ENCODE measurements at places on chromosomes 13 and 19.

DNA sequence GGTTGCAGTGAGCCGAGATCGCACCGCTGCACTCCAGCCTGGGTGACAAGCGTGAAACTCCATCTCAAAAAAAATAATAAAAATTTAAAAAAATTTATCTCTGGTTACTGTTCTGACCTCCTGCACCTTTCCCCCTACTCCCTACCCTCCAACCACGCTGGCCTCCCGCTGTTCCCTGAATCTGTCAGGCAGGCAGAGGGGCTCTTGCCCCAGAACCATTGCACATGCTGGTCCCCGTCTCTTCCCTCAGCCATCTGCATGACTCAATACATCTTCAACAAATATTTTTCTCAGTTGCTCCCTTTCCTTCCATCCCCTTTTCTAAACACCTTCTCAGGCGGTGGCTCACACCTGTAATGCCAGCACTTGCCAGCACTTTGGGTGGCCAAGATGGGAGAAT, 1.1 kb upstream of the FAM187B start:
- no peak for DNase-seq

DNA sequence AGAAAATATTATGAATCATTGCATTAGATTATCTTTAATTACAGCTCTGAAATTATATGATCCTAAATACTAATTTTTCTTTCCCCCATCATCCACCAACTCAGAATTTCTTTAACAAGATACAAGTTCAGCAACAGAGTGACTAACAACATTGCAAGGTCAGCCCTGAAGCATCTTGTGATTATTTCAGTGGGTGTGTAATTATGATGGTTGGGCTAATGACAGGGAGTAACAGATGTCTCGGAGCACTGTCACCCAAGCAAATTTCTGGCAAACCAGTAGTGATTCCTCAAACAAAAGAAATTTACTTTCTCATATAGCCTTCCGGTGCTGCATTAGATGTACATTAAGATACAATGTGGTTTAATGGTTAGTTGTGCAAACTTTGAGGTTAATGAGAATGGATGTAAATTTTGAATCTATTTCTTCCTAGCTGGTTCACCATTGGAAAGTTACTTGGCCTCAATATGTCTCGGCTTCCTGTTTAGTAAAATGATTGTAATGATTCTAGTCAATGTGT, 238.9 kb downstream of the ITGBL1 start:
- DNase-seq: no peak

GRCh38 chr13:110756219-110756631, 42.7 kb downstream of the ING1 start:
- DNase-seq: no peak

DNA sequence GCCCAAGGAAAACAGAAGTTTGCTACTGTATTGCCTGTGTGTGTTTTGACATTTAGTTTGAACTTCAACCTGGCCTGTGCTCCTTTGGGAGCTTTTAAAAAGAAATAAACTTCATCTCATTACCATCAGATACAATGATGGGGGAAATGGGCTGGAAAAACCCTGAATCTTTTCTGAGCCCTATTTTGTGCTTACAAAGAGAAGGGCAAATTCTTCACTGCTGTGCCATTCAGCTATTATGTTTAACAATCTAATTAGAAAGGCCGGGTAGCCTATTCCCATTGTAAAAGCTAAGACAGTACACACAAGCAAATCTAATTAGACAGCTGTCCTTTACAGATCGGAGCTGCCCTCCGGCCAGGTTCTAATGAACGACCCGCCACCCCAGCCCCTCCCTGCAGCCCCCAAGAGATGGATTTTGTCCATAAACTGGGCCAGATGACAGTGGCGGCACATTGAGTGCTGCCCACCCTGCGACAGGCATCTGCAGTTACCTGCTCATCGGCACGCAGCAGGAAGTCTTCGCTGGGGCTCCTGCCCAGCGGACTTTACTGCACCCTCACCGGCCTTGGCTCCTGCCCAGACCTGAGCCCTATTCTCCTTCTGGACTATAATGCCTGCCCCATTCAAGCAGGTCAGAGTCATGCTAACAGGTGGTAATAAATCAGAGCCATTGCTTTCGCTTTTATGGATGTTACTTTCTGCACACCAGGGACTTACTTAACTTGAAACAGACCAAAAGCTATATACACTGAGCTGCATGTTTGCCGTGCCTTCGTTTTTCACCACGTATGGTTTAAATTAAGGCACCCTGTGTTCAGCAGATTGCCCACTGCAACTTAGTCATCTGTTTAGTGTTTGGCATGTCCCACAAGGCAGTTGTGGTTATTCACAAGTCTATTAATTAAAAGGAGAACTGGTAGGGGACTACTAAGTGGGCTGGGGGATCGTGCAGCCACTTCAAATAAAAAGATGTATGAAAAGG, 549.6 kb downstream of the FGF9 start:
- no peak for DNase-seq

DNA sequence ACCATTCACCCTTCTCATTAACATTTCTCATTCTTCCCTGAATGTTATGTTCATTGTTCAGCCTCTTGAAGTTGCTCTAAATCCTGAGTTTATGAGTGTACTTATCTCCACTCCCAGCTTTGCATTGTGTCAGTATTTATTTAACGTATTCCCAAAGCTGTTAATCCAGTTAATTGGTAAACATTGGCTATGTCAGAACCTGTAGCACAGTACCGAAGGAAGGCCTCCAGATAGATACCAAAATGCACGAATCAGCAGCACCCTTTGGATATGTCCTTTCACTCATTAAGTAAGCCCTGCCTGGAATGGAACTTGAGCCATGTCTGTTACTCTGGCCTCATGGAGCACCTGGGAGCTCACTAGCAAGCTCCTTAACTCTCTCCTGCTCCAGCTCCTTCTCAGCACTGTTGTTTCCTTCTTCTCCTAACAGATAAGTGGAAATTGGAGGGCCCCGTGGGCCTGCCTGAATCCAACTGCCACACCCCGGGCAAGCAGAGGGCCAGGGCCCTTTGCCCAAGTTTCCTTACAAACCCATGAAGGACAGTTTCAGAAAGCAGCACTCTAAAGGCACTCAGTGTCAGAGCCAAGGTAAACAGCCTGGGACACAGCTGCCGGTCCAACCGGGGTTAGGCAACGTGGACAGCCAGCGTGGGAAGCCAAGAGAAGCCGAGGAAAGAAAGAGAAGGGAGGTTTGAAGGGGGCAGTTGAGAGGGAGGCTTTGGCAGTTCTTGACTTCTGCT, 155.0 kb upstream of the SERP2 start:
- no peak for DNase-seq

GRCh38 chr13:59527500-59527899, 636.2 kb downstream of the DIAPH3 start:
- no peak for DNase-seq

DNA sequence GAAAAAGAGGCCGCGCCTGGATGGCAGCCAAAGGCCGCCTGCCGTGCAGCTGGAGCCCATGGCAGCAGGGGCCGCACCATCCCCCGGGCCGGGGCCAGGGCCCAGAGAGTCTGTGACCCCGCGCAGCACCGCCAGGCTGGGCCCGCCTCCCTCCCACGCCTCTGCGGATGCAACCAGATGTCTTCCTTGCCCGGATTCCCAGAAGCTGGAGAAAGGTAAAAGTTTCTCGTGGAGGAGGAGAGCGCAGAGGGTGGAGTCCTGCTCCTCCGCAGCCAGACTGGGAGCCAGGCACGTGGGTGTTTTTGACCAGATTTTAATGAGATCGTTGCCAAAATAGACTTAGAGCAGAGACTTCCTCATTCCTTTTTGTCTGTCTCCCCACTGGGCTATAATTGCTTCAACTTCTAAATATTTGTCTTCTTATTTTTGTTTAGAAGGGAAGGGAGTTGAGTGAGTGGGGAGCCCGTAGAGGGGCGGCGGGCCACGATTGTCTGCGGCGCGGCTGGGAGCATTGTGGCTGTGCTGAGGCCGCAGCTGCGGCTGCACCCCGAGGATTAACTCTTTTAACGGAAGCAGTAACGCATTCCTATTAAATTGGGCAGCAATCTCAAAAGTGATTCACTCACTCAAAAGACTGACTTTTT, 22.8 kb upstream of the NDUFS7 start:
- DNase-seq: no peak

DNA sequence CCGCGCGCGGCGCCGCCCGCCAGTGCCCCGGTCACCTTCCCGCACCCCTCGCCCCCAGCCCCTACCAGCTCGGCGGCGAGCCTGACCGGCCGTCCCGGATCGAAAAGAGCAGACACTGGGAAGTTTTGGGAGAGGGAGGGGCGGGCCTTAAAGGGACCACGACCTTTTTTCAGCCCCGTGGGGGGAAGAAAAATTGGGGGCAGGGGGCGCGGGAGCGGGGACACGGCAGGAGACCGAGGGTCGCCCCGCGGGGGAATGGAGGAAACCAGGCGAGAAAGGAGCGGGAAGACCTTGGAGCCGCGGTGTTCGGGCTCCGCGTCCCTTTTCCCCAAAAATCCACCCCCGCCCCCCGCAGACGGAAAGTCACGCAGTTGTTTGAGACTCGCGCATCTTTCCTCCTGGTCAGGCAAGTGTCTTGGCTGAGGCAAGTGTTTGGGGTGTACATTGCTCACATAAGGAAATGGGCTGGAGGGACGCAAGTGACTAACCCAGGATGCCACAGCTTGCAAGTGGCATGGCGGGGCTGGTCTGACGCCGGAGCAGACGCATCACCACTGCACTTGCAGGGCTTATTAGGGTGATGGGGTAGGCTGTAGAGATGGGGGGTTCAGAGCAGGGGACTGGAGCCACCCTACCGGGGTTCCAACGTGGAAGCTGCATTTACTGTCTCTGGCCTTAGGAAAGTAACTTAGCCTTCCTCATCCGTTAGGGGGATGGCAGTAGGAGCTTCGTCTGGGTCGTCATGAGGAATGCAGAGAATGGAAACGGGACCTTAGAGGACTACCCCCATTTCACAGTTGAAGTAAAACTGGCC, 2.7 kb upstream of the HNRNPL start:
- peak; percentile 33 for DNase-seq

DNA sequence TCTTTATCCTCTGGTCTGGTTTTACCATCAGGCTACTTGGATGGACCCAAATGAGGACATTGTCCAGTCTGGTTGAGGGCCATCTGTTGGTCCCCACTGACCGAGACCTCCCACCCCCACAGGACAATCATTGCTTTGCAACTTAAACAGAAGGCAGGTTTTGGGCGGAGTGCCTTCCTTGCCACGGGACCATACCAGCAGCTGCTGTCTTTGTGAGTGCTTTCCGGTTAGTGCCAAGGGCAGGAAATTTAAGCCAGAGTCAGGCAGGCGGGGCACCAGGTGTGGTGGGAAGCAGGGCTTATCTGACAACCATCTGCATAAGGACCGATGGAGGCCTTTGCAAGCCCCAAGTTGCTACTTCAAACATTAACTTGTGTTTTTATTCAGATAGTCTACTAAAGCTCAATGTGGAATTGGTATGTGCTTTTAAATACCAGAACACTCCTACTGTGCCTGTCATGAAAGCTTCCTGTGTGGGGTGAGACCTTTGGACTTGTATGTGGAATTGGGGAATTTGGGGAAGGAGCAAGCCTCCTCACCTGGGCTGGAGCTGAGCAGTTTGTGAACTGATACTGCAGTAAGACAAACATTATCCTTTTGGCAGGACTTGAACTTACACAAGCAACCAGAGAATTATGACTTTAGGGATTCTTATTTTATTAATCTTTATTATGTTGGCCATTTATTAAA, 39.3 kb upstream of the UBE2L5 start:
- no peak for DNase-seq

DNA sequence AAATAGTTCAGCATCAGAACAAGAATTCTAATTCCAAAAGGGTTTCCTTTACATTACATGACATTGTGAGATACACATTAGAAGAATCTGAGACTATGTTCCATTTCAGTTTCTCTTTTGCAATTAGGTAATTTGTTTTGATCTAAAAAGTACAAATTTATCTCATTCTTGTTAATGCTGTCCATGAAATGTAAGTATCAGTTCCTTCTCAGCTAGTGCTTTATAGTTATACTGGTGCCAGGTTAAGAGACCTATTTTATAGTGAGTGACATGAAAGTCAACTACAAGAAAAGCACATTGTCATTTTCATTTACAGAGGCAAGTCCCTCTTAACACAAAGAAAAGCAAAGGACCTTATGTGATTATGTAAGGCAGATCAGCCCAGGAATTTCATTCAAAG, 43.9 kb downstream of the RCBTB2 start:
- DNase-seq: no peak

DNA sequence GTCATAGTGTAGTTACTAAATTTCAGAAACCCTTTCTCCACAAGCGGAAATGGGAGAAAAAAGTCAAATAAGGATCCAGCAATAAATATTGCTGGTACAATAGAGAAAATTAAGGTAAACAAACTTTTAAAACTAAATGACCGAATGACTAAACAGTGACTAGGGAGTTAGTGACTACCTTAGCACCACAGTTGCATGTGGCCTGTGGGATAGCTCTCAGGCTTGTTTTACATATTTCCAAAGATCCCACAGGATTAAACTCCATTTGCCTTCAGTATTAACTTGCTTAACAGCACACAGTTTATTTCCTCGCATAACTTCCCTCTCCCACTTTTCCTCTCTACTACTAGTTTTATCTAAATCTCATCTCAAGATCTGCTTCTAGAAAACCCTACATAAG, 824.3 kb upstream of the KLHL1 start:
- no peak for DNase-seq

DNA sequence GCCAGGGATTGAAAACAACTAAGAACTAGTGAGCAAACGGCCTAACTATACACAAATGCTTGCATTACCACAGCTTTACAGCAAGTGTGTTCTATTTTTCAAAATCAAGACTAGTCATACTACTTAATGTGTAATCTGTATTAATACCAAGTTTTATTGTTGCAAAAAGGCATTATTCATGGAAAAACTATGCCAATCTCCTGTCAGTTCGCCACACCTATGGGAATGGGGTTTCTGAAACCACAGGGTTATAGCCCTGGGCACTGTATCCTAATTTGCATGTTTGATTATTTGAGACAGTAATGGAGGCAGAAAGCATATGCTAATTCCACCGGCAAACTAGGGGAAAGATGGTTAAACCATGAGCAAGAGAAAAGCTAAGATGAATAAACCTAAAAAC, 14.3 kb downstream of the GAS6 start:
- no peak for DNase-seq

DNA sequence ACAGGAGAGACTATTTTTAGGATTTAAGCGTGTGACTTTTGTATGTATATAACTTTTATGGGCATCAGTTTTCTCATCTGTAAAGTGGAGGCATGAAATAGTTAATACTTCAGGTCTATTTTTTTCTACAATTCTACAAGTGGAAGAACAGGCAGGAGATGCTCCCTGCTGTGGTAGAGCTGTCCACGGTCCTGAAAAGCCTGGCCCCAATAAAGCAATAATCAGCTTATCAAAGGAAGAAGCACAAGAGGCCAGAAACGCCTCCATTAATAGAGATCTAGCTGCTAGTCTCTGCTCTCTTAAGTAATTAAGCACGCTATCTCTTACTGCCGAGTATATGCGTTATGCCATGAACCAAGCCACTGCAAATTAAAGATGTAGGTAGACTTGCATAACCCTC, 28.0 kb upstream of the WASF3 start:
- no peak for DNase-seq

- no peak for DNase-seq
Measured at GRCh38 chr13:75547917-75548316, 1.7 kb upstream of the UCHL3 start.

- DNase-seq: no peak
Measured at GRCh38 chr19:50792272-50793250, 2.3 kb downstream of the ACP4 start.

All from activated CD4-positive, CD25-positive, alpha-beta regulatory T cell (primary cell).